CD4-positive, alpha-beta T cell (primary cell): ENCODE measurements at places on chromosomes 11 and 22. TPM values are rescaled to one million over a fixed set of nuclear protein-coding genes. Genes with fewer than 3 reads are reported as not detected.

The HTR3B gene
- not detected for total RNA-seq

The NRXN2 gene
- total RNA-seq = 0.05 TPM

DNA sequence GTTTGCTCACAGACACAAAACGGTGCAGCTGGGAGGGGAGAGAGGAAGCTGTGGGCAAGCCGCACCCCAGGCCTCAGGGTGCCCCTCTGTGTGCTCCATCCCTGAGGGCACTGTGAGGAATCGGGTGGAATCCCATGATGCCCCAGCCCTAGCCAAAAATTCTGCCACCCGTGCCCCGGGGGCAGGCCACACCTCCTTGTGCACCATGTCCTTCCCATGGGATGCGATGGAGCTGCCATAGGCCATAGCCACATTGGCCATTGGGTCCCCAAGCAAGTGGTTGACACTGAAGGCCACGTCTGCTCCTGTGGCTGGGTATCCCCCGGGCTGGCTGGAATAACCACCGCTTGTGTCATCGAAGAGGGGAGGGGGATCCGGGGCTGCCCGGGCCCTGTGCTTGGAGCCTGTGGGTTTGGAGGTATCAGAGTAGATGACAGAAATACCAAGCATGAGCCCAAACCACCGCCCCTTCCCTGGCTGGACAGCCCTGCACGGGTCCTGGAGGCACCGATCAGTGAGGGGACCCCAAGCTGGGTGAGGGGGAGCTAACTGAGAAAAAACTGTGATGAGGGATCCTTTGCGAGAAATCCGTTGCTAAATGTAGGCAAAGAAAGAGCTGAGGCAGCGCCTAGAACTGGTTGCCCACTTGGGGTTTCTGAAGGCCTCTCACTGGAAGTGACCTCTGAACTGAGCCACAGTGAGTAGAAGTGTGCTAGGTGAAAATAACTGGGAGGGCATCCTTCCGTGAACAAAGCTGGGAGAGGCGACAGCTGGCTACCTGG is 863 bp downstream of the YIF1A start:
- peaks cover 14% of the 10 kb centered on the region for H3K27me3 ChIP-seq
- H3K27ac ChIP-seq = peak overlapping the region; percentile 69
- peak overlapping the region; percentile 82 for H3K4me3 ChIP-seq
- peaks cover 11% of the 10 kb centered on the region for H3K36me3 ChIP-seq

DNA sequence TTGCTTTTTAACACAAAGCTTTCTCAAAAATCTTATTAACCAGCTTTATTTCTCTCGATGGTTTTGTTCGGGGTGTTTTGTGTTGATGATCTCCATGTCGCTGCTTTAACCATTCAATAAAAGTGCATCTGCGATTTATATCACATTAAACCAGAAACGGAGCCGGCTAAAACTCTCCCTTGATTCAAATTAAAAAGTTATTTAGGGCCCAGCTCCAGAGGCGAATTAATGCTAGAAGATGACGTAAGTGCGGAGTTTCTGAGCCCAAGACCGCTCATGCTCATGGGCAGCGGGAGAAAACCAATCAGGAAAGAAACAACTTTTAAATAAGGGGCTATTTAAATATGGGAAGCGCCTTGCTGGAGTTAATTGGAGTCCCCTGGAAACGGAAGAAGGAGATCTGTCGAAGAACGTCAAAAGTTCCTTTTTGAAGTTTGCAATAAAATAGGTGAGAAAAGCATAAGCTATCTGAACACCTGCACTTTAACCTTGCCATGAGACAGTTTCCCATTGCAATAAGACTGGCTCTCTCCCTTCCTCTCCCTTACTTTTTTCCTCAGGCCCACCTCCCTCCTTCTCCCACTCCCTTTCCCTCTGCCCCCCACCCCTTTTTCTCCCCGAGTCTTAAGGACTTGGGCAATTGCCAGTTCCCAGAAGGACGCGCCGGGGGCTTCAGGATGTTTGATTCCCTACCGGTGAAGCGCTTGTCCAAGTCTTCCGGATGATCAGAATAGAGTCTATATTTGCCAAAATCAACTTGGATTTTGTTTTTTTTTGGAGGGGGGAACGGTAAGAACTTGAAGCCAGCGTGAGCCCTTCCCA is 1.9 kb upstream of the DBX1 start:
- peaks cover 92% of the 10 kb centered on the region for H3K27me3 ChIP-seq
- peak; percentile 12 for DNase-seq
- H3K27ac ChIP-seq = no peak overlapping the region
- no peak overlapping the region for H3K4me3 ChIP-seq
- H3K36me3 ChIP-seq = no peaks in the 10 kb centered on the region
- H3K4me1 ChIP-seq = peaks cover 39% of the 10 kb centered on the region

The CRYBB3 gene
- not detected for total RNA-seq

- no peak for DNase-seq
- peaks cover 42% of the 10 kb centered on the region for H3K36me3 ChIP-seq
- H3K4me1 ChIP-seq = peaks cover 68% of the 10 kb centered on the region
- no peaks in the 10 kb centered on the region for H3K27me3 ChIP-seq
- H3K27ac ChIP-seq = no peak overlapping the region
These were observed 3.1 kb downstream of the ARHGAP1 start for GRCh38 chr11:46697303-46697702.

DNA sequence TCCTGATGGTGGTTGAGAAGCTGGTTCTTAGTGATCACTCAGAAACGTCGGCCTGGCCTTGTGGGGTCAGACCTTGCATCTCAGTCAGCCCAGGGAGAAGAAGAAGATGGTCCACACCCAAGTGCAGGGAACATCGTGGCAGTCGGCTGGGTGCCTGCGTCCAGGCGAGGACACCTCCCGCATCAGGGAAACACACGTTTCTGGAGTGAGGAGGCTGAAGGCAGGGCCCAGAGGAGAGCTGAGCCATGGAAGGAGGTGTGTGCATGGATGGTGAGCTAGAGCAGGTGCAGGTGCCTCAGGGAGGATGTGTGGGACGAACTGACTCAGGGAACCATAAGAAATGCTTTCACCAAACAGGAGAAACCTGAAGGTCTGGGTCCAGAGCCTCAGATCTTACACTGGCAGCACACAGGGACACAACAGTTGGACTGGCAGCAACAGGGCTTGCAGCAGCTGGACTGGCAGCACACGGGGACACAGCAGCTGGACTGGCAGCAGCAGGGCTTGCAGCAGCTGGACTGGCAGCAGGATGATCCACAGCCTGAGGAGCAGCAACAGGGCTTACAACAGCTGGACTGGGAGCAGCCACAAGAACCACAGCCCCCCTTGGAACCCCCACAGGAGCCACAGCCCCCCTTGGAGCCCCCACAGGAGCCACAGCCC is 632 bp downstream of the KRTAP5-2 start:
- no peaks in the 10 kb centered on the region for H3K36me3 ChIP-seq
- no peak overlapping the region for H3K4me3 ChIP-seq
- DNase-seq = no peak

The NR1H3 gene
- 1.8 TPM for total RNA-seq

DNA sequence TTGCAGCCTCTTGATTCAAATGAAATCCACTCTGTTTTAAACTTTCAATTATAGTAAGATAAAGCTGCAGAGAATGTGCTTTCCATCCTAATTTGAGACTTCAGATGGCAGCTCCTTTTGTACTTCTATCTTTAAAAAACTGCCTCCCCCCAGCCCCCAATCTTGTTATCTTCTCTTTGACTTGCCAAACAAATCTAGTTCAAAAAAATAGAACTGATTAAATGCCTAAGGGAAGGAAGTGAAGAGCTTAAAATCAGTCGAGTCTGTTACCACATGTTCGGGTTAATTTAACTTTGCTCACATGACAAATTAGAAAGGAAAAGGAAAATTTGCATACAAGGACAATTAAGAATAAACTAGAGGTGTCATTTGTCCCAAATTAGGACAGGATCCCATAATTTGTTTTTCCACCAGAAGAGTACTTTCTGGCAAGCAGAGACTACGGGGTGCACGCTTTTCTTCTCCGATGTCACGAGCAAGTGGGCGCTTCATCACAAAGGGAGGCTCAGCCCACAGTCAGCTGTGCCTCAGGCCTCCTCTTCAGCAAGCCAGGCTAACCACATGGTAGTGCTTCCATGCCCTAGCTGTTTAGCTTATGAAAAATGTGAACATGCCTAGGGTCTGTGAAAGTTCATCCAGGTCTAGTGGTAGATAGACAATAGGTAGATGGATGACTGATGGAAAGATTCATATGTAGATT is 69.0 kb upstream of the LDLRAD3 start:
- DNase-seq = no peak
- no peaks in the 10 kb centered on the region for H3K4me1 ChIP-seq
- H3K4me3 ChIP-seq = no peak overlapping the region
- no peaks in the 10 kb centered on the region for H3K36me3 ChIP-seq
- peaks cover 2% of the 10 kb centered on the region for H3K27me3 ChIP-seq
- no peak overlapping the region for H3K27ac ChIP-seq

GRCh38 chr11:123161376-123162030 is 33.5 kb downstream of the CLMP start:
- H3K4me3 ChIP-seq = no peak overlapping the region
- no peaks in the 10 kb centered on the region for H3K36me3 ChIP-seq
- DNase-seq = no peak
- H3K27ac ChIP-seq = no peak overlapping the region

The CTSF gene
- total RNA-seq = 16.8 TPM

DNA sequence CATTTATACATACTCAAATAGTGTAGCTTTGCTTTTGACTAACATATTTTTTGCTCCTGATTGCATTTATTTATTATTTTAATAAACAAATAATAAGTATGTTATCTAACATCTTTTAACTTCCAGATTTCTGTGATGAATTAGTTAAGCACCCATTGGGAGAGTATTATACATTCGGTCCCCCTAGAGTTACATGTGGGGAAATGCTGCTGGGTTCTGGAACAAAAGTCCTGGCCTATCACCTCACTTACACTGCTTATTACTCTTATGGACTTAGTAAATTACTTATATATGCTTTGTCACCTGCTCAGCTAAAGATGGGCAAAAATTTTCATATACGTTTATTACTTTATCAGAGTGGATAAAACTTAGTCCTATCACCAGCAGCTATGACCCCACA is 1163.0 kb downstream of the FAM181B start:
- H3K4me3 ChIP-seq = no peak overlapping the region
- no peak for DNase-seq
- H3K36me3 ChIP-seq = no peaks in the 10 kb centered on the region
- H3K27ac ChIP-seq = no peak overlapping the region

The MMP27 gene
- not detected for total RNA-seq
